ENCODE measurements at places on chromosomes 11 and 22. TPM values are rescaled to one million over a fixed set of nuclear protein-coding genes. Genes with fewer than 3 reads are reported as not detected.
A peak's percentile ranks its signal among the peaks of the same experiment; 100 is the strongest.

Gene OR10A2
- not detected for polyA plus RNA-seq

Gene PLEKHB1
- 0.71 TPM for polyA plus RNA-seq

Gene NRGN
- polyA plus RNA-seq: 26.0 TPM

Gene OR52N2
- polyA plus RNA-seq: not detected

Gene SLC22A25
- polyA plus RNA-seq: not detected

Gene CNTN5
- 0.06 TPM for polyA plus RNA-seq

Gene MRPL17
- 55.2 TPM for polyA plus RNA-seq

Gene TMEM191C
- 0.70 TPM for polyA plus RNA-seq

Gene MRPL49
- polyA plus RNA-seq: 6.4 TPM

- peaks cover 9% of the 10 kb centered on the region for H3K27me3 ChIP-seq
- H3K36me3 ChIP-seq: no peaks in the 10 kb centered on the region
- no peak for DNase-seq
- no peak overlapping the region for H3K27ac ChIP-seq
These were observed 5.5 kb downstream of the CATSPER1 start for GRCh38 chr11:66020618-66021357.

- H3K4me3 ChIP-seq: peak overlapping the region; percentile 60
- no peak overlapping the region for H3K27ac ChIP-seq
- H3K36me3 ChIP-seq: no peaks in the 10 kb centered on the region
- peaks cover 32% of the 10 kb centered on the region for H3K4me1 ChIP-seq
These were observed 871 bp downstream of the BDNF start for GRCh38 chr11:27699242-27699925.

GRCh38 chr22:38423512-38424503, 31.2 kb downstream of the KCNJ4 start:
- no peak for DNase-seq
- H3K36me3 ChIP-seq: peaks cover 5% of the 10 kb centered on the region
- no peak overlapping the region for H3K27ac ChIP-seq
- H3K4me3 ChIP-seq: no peak overlapping the region
- H3K4me1 ChIP-seq: no peaks in the 10 kb centered on the region

DNA sequence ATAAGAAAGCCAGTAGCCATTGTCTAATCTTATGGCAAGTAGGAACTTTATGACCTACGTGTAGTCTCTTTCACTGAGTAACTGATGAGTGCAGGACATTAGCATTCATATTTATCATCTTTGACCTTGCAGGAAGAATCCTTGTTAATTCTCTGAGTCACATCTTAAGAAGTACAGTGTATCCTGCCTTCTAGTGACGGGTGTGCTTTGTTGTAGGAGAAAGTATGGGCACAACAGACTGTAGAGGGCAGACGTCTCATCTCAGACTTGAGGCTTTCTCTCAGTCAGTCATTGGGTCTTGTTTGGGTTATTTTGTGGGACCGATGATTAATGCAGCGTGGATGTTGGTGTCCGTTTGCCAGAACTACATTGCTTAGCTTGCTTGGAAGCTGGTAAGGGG, 6.8 kb downstream of the RNF214 start:
- H3K36me3 ChIP-seq: no peaks in the 10 kb centered on the region
- no peak for DNase-seq

GRCh38 chr11:116792144-116792868, 627 bp upstream of the APOA5 start:
- peaks cover 18% of the 10 kb centered on the region for H3K4me1 ChIP-seq
- no peak overlapping the region for H3K4me3 ChIP-seq
- H3K27ac ChIP-seq: no peak overlapping the region
- no peaks in the 10 kb centered on the region for H3K36me3 ChIP-seq
- no peak for DNase-seq

DNA sequence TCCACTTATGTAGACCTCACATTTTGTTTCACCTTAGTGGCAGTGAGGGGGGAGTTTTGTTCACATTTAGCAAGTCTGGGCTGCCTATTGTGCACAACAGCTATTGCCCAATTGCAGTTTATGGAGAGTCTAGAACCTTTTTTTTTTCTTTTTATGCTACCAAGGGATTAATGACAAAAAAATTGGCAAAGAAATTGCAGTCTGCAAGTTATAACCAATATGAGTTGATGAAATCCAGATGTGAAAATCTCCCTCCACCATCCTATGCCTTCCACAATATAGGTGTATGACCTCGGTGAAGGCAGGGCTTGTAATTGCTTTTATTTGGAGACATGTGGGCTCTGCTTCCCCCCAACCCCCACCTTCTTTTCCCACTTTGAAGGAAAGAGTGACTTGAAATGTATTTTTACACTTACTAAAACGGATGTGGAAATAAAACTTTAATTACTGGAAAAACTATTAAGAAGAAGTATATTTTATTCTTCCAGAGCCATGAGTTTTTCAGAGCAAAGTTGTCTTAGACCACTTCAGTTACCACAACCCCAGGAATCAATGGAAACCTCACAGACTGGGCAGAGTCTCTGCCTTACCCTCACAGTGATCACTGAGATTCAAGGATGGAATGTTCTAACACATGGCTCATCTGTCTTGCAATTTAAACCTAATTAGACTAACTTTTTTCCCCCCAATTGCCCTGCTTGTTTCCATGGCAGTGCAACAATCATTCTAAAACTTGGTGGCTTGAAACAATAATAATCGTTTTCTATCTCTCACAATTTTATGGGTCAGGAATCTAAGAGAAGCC, 120.8 kb upstream of the SLC5A12 start:
- no peaks in the 10 kb centered on the region for H3K36me3 ChIP-seq
- no peak overlapping the region for H3K4me3 ChIP-seq
- DNase-seq: no peak

- no peaks in the 10 kb centered on the region for H3K27me3 ChIP-seq
- H3K36me3 ChIP-seq: no peaks in the 10 kb centered on the region
- H3K27ac ChIP-seq: no peak overlapping the region
- no peak for DNase-seq
These were observed 63.5 kb upstream of the DRD2 start for GRCh38 chr11:113538451-113539412.

DNA sequence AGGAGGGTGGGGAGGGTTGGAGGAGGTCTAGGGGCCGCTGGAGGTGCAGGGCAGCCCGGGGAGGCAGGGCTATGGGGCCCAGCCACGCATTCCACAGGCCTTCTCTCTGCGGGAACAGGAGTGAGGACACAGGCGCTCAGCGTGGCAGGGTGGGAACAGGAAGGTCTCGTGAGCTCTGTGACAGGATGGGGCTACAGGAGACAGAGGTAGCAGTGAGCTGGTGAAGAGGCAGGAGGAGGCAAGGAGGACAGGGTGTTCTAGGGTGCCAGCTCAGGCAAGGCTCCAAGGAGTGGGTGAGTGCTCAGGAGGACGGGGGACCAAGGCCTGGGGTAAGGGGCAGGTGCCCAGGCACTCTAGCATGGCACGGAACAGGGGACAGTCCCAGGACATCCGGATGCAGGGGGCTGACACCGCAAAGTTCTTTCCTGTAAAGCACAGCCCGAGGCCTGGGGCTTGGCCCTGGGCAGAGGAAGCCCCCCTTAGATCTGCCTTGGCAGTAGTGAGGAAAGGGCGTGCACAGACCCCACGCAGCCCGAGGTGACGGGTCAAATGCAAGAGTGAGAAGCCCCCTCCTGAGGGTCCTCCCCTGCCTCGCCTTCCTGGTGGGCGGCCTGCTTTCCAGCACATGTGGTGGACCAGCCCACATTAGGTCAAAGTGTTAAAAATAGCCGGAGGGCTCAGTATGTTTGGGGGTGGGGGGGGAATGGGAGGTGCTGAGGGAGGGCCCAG, 4.7 kb upstream of the NEAT1 start:
- peak overlapping the region; percentile 100 for H3K27ac ChIP-seq
- H3K27me3 ChIP-seq: no peaks in the 10 kb centered on the region

- H3K36me3 ChIP-seq: no peaks in the 10 kb centered on the region
- H3K4me3 ChIP-seq: no peak overlapping the region
- no peaks in the 10 kb centered on the region for H3K4me1 ChIP-seq
These were observed 154.1 kb downstream of the MYO18B start for GRCh38 chr22:25896098-25896497.

GRCh38 chr11:64742087-64742888, 1.7 kb downstream of the RASGRP2 start:
- H3K36me3 ChIP-seq: no peaks in the 10 kb centered on the region
- peaks cover 44% of the 10 kb centered on the region for H3K4me1 ChIP-seq
- no peak for DNase-seq
- peak overlapping the region; percentile 63 for H3K4me3 ChIP-seq
- H3K27me3 ChIP-seq: no peaks in the 10 kb centered on the region

- H3K36me3 ChIP-seq: no peaks in the 10 kb centered on the region
- DNase-seq: no peak
- H3K4me1 ChIP-seq: peaks cover 5% of the 10 kb centered on the region
- H3K27me3 ChIP-seq: no peaks in the 10 kb centered on the region
- H3K27ac ChIP-seq: no peak overlapping the region
These were observed 5.9 kb upstream of the CAT start for GRCh38 chr11:34432822-34433221.

DNA sequence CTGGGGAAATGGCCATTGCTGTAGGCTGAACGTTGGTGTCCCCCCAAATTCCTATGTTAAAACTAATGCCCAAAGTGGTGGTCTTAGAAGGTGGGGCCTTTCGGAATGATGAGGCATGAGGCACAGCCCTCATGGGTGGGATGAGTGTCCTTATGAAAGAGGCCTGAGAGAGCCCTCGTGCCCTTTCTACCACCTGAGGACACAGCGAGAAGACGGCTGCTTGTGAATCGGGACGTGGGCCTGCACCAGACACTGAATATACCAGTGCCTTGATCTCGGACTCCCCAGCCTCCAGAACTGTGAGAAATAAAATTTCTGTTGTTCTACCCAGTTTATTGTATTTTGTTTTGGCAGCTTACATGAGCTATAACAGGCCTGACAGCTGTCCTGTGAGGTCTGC, 162.9 kb upstream of the B3GAT1 start:
- peaks cover 38% of the 10 kb centered on the region for H3K27me3 ChIP-seq
- no peaks in the 10 kb centered on the region for H3K36me3 ChIP-seq
- no peak overlapping the region for H3K27ac ChIP-seq
- H3K4me1 ChIP-seq: no peaks in the 10 kb centered on the region

GRCh38 chr11:44585421-44585820, 20.0 kb downstream of the CD82 start:
- H3K4me1 ChIP-seq: peaks cover 30% of the 10 kb centered on the region
- no peak overlapping the region for H3K27ac ChIP-seq
- H3K27me3 ChIP-seq: no peaks in the 10 kb centered on the region
- no peaks in the 10 kb centered on the region for H3K36me3 ChIP-seq
- no peak overlapping the region for H3K4me3 ChIP-seq
- DNase-seq: no peak

DNA sequence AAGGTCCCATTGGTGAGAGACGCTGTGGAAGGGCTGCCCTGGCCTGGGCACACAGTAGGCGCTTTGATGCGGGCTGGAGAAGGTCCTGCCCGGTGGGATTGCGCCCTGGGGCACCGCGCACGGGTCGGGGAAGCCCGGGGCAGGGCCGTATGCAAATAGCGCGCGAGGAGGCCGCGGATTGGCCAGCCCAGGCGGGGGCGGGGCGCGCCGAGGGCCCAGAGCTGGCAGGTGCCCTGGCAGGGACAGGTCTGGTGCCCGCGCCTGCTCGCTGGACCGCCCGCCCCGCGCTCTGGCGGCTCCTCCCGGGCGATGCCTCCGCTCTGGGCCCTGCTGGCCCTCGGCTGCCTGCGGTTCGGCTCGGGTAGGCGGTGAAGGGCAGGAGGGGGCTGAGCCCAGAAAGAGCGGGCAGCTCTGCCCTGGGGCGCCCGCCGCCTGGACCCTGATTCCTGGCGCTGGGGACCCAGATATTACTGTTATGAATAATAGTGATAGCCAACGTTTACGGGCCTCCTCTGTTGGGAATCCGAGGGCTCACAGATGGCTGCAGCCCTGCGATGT, at the start of gene UPK3A:
Gene UPK3A (plus strand): TSS at position 245 of the 558 bp plus-strand sequence. CDS start 65 bp downstream, at position 310.
- no peak within 1 kb of the TSS for H3K27ac ChIP-seq
- peaks cover 13% of the 10 kb centered on the region for H3K4me1 ChIP-seq
- no peaks in the 10 kb centered on the region for H3K36me3 ChIP-seq
- peak; percentile 76 for DNase-seq

DNA sequence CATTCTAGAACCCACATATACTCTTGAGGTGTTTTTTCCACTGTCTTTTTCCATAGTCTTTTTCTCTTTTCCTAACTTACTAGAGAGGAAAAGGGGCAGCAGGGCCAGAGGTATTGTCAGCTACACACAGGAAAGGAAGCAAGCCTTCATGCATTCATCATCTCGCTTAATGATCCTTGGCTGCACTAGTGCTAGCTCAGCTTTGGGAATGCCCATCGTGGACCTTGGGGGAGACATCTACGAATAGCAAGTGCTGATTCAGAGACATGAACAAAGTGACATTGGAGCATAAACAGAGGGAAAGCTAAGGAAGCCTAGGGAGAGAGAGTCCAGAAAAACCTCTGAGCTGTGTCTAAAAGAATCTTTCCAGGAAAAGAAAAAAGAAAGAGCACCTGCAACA, 466.3 kb upstream of the ARHGAP42 start:
- H3K27me3 ChIP-seq: no peaks in the 10 kb centered on the region
- H3K4me3 ChIP-seq: no peak overlapping the region
- no peak for DNase-seq
- H3K27ac ChIP-seq: no peak overlapping the region
- no peaks in the 10 kb centered on the region for H3K4me1 ChIP-seq

DNA sequence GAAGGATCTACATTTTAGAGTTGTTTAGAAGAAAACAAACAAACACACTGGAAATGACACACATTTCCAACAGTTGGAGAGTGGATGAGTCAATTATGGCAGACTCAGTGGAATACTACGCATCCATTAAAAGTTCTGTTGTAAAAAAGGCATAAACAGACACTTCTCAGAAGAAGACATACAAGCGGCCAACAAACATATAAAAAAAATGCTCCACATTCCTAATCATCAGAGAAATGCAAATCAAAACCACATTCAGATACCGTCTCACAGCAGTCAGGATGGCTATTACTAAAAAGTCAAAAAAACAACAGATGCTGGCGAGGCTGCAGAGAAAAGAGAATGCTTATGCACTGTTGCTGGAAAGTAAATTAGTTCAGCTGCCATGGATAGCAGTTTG, 298.2 kb downstream of the DDX10 start:
- H3K27ac ChIP-seq: no peak overlapping the region
- peaks cover 4% of the 10 kb centered on the region for H3K4me1 ChIP-seq
- H3K4me3 ChIP-seq: no peak overlapping the region
- no peak for DNase-seq

Measured in heart right ventricle (tissue), 16 donors.